ENCODE measurements at places on chromosomes 2 and 18.

DNA sequence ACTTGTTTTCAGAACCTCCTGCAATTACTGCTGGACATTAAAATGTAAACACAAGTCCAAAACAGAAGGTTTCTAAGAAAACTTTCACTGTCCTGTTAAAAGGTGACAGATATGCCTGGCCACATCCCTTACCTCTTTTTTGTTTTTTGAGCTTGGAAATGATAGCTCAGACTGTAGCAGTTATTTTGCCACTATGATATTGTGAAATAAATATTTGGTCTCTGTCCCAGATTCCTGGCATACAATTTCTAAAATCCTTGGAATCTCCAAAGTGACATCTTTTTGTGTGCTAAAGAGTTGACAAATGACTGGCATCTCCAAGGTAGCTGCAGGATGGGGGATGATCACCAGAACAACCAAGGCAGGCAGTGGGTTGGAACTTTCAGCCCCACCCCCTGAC lies 16.8 kb downstream of the TPGS2 start:
- DNase-seq: no peak

DNA sequence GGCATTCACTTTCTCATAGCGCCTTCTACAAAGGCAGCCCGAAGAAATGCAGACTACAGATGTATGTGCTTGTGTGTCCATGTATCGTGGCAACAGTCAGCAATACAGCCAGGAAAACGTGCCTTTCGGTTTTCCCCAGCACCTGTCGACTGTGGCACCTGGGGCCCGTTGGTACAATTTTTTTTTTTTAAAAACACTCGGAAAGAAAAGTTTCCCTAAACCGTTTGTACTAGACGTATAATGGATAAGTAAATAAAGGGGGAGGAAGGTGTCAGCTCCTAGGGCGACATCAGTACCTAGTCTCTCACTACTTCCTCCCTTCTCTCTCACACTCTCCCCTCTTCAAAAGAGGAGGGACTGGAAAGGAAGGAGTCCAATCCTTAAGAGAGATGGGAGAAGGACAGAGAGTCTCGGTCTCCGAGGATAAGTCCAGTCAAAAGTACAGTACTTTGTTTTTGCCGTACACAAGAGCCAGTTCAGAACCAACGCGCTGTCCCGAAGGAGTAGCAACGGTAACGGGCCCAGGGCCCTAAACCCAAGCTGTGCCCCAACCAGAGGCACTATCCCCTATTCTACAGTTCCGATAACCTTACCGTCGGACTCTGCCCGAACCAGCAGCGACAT lies 759 bp downstream of the PPP4R3B start:
- no peak for DNase-seq

DNA sequence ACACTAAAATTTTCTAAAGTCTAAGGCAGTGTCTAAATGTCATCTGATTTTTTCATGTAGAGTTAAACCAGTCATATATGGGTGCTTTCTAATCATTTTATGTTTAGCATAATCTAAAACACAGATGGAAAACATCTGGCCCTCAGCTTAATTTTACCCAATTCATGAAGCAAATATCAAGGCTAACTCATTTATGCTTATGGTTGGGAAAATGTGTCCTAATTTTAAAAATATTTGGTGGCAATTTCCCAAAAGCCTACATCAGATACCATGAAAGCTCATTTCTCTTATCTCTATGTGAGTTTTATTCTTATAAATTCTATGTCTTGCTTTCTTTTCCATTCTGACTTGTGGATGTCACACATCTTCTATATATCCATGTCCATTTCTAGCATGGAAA lies 7.2 kb downstream of the SP5 start:
- DNase-seq: no peak

DNA sequence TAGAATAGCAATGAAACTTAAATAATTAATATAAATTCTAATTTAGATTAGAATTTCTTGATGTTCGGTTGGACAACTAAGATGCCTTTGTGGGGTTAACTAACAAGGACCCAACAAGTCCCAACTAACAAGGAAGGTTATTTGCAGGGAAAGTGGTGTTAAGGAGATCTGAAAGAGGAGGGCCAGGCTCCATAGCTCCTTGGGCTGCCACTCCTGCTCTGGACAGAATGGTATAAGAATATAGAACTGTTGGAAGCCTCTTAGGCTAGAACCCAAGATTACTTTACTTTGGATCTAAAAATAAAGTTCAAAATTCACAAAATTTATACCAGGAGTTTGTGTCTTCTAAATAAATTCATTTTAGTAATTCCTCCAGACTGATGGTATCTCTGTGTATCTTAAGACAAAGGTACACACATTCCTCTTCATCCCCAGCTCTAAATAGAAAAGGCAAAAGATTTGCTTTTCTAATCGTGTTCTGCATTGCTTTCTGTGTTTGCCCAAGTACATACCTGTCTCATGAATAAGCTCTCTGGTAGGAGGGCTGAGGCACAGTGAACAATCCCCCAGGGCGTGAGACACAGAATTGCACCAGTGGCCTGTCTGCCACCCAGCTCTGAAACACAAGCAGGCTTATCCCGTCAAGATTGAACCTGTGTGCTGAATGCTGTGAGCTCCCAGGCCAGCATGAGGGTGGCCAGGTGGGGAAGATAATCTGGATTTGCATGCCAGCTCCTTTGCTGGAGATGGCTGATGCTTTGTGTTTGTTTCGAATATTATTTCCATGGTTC lies 176.0 kb downstream of the ACKR3 start:
- DNase-seq: no peak

- DNase-seq: no peak
Observed at GRCh38 chr18:34002130-34002529, 222.6 kb downstream of the NOL4 start.

- DNase-seq: no peak
Observed at GRCh38 chr18:10086458-10087210, 172.8 kb downstream of the VAPA start.

DNA sequence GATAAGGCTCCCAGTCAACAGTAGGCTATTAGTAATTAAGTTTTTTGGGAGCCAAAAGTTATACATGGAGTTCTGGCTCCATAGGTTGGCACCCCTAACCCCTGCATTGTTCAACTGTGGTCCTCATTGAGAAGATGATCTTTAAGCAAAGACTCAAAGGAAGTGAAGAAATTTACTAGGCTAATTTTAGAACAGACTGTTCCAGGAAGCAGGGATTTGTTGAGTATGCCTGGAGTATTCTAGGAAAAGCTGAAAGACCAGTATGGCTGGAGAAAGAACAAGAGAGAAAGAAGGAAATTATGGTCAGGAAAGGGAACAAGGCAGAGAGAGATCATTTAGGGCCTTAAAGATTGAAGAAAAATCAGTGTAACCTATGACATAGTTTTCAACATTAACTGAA lies 125.1 kb downstream of the PMAIP1 start:
- DNase-seq: no peak

- DNase-seq: no peak
Observed at GRCh38 chr18:43934322-43934721, 657.0 kb upstream of the SYT4 start.

- DNase-seq: no peak
Observed at GRCh38 chr2:101200676-101201075, 49.5 kb upstream of the TBC1D8 start.

All from head of caudate nucleus (tissue), 42 donors.